ENCODE measurements at places on chromosomes 7 and 10.

DNA sequence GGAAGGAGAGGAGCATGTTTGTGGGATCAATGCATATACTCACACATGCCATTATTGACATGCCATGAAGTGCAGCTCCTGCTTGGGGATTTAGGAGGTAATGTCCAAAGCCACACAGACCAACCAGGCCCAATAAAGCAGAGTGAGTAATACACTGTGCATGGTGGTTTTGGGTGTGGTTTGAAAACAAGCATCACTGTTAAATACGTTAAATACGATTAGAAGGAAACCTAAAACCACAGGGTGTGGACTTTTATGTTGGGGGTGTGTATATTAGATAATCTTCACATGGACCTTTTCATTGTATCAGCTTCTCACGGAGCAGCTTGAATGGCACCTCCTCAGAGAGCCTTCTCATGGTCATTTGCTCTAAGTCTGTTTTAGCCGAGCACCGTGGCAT is 10.4 kb upstream of the EIF3A start:
- DNase-seq = peak; percentile 76

GRCh38 chr10:124242365-124242764 is 149.0 kb upstream of the CHST15 start:
- DNase-seq = no peak

DNA sequence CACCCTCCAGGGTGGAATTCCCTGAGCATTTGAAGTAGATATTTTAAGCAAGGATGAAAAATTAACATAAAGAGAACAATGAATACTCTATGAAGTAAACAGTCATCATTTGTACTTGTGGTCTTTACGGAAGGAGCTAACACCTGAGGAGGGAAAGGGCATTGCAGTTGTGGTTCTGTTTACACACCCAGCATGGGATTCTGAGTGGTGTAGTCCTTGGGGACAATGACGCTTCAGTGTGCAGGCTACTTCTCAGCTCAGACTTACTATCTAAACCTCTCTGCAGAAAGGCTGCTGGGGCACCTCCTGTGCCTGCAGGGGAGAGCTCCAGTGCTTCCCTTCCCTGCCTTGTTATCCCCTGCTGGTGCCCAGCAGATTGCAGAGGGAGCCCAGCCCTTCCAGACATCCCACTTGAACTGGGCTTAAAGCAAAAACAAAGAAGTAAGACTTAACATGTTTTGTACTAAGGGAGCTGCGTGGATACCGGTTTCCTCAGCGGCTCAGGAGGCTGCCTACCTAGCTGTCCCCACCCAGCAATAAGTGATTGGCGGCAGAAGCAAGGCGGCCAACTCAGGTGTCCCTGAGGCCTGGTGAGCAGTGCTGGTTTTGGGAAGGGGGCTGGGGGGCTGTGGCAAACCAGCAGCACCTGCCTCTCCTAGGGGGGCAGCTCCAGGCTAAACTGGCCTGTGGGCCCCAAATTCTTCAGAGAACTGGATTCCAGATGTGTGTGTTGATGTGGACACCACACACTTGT is 89.1 kb downstream of the CELF2 start:
- no peak for DNase-seq

DNA sequence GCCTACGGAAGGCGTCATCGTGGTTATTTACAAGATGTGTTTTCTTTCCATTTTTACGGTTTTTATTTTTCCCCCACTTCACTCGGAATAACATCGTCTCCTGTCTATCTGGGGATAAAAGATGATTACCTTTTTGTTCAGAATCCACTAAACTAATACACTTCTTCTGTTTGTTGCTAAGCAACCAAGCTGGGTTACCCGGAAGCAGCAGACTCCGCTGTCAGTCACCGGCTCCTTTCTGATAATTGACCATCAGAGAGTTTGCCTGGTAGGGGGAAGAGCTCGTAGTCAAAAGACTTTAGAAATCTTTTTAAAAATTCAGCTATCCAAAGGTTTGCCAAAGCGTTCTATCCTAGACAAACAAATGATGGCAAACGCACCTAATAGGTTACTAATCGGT is 75.0 kb upstream of the SFMBT2 start:
- no peak for DNase-seq

- peak; percentile 69 for DNase-seq
Observed at GRCh38 chr7:157502701-157503111, 165.9 kb downstream of the DNAJB6 start.

- DNase-seq = no peak
Observed at GRCh38 chr7:19869979-19870378, 96.6 kb upstream of the TMEM196 start.

DNA sequence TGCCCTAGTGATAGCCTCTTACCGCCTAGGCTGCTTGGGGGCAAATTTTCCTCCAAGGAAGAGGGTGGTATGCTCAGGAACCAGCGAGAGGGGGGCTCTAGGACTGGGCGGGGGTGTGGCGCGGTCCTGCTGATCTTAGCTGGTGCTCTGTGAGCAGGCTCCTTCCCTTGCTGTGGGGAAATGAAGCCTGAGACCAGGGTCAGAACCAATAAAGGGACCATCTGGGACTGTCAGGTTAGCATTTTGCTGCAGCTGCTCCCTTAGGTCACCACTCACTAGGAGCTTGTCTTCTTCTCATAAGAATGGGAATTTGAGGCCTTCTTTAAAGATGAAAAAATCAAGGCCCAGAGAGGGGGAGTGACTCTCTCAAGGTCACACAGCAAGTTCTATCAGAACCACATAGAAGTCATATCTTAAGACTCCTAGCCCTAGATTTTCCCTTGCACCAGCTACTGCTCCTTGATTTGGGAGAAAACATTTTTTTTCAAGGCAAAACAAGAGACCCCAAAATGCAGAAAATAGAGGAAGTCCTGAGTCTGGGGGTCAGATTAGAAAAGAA is 2.0 kb upstream of the NEUROG3 start:
- no peak for DNase-seq

GRCh38 chr10:72319416-72320254 is 35.1 kb downstream of the DNAJB12 start:
- DNase-seq = peak; percentile 92

- DNase-seq = no peak
Observed at GRCh38 chr10:78044699-78045098, 11.0 kb downstream of the RPS24 start.

GRCh38 chr10:13376297-13376696 is 28.2 kb upstream of the SEPHS1 start:
- DNase-seq = no peak

DNA sequence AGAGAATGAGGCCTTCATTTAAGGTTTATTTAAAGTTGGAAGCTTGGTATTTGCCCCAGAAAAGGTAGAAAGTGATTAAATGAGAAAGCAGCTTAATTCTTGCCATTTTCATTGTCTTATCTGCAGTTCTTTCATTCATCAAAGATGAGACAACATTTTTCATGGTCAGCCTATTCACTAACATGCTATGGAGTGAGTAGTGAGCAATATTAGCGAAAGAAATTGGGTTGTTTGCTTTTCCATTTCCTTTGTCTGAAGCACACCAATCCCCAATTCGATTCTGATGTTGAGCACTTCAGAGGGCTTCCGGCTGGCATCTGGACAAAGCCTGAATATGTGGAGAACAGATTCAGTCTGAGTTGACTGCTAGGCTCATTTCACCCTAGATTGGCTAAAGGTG is 317.2 kb downstream of the BBS9 start:
- DNase-seq = no peak

DNA sequence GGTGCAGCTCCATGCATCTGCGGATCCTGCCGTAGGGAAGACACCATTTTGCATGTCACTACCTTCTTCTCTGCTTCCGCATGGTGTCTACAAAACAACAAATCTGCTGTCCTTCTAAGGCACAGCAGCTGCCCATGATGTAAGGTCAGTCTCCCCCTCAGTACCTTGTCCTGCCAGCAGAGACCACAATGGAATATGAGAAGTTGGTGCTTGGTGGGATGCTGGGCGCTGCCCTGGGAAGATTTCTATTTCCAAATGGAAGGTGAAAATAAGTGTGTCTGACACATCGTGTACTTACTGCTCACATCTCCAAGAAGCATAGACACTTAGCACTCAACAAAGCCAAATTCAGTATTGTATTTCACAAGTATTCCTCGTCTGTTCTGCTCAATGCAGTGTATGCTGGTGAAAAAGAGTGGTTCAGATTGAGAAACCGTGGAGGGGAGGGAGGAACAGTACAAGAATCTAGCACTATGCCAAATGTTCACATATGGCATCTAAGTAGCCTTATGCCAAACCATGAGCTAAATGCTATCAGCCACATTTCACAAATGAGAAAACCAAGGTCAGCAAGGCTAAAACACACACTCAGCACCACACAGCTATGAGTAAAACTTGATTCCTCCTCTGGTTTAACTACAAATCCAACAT is 95.0 kb downstream of the GRB10 start:
- no peak for DNase-seq

GRCh38 chr10:114957122-114957521 is 19.1 kb downstream of the TRUB1 start:
- DNase-seq = no peak

DNA sequence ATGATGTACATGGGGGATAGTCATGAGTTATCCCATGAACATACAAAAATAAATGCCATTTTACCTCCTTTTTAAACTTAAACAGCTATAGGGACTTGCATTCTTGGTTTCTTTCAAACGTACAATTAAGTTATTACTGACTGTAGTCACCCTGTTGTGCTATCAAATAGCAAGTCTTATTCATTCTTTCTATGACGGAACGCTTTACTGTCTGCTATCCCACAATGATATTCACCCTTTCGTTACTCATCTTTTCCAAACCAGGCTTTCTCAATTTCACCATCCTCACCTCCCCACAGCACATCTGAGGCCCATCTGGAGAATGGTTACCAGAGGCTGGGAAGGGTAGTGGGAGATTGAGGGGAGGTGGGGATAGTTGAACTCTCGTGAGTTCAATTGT is 218.8 kb downstream of the PHF14 start:
- DNase-seq = peak; percentile 37

- DNase-seq = no peak
Observed at GRCh38 chr7:3844540-3845151, 543.6 kb downstream of the SDK1 start.

DNA sequence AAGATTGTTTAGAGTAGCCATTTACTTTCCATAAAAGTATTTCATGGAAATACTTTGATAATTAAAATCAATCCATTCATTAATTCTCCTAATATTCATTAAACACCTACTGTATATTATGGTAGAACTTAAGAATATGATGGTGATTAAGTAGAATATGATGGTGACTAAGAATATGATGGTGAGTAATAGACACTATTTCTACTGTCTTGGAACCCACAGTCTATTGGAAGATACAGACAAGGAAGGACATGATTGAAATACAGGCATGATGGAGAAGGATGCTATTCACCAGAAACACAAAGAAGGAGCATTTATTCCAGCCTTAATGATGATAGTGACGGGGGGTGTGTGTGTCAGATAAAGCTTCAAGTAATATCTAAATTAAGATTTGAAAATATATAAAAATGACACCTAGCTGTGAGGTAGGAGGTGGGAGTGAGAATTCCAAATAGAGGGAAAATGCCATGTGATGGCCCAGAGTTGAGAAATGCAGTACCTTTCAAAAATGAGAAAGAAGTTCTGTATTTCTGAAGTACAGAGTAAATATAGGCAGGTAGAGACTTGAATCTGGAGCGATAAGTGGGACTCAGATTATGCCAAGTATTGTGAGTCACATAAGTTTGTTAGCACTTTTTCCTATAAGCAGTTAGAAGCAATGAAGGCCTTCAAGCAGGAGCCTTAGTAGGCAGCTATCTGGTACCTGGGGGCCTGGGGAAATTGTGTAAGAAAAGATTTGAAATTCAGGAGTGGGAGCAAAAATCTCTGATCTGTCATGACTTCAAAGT is 12.5 kb upstream of the CDK13 start:
- DNase-seq = no peak

DNA sequence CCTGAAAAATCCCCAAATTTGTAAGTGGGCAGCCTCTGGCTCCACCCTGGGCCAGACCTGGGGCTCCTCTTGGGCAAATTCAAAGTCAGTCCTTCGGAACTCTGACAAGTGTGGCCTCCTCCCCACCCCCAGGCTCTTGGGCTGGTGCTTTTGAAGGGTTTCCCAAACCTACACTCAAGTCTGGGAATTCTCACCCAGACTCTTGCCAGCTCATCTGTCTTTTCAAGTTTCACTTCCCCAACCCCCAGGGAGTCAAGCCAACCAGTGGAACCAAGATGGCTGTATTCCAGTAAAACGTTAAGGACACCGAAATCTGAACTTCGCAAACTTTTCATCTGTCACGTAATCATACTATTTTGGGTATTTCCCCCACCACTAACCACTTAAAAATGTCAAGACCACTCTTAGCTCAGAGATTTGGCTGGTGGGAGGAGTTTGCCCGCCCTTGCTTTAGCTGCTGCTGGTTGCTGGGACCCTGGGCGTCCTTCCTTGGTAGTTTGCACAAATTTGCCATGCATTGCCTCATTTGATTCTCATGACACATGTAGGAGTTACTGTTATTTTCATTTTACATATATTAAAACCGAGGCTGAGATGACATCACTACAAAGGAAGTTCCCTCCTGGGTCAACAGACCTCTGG is 1.7 kb upstream of the MYO1G start:
- peak; percentile 90 for DNase-seq

- DNase-seq = no peak
Observed at GRCh38 chr10:124727361-124727960, 16.7 kb downstream of the FAM53B start.

DNA sequence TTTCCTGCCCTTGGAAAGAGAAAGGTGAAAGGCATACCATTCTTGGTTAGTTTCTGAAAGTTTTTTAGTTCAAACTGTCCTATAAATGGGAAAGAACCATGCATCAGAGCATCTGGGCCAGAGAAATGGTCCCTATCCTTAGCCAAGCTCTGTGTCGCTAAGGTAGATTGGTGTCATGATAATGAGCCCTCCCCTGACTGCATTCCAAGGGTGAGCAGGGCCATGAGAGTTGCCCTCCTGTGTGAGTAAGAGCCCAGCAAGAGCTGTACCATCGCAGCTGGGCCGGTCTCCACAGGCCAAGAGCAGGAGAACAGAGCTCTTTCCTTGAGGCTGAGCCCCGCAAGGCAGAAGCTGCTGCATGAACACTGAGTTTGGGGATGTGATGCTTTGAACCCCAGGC is 30.3 kb downstream of the GRB10 start:
- DNase-seq = no peak

DNA sequence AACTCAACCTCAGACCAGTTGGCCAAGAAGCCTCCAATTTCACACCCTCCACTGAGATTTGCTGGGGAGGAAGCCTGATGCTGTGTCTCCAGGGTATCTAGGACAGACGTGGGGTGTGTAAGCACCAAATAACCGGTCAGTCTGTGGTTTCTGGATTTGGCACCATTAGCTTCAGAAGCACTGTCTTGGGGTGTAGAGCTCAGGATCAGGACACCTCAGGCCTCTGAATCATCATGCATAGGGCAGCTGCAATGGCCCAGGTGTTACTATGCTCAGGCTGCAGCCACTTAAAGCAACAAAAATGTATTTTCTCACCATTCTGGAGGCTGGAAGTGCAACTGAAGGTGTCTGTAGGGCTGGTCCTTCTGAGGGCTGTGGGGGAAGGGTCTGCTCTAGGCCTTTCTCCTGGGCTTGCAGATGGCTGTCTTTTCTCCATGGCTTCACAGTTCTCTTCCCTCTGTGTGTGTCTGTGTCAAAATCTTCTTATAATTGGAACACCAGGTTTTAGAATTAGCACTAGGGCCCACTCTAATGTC is 73.4 kb upstream of the SEPHS1 start:
- DNase-seq = no peak

GRCh38 chr7:108735814-108736213 is 166.1 kb downstream of the DNAJB9 start:
- DNase-seq = no peak
